ENCODE measurements at places on chromosomes 1 and 21. TPM values are rescaled to one million over a fixed set of nuclear protein-coding genes. Genes with fewer than 3 reads are reported as not detected.

DNA sequence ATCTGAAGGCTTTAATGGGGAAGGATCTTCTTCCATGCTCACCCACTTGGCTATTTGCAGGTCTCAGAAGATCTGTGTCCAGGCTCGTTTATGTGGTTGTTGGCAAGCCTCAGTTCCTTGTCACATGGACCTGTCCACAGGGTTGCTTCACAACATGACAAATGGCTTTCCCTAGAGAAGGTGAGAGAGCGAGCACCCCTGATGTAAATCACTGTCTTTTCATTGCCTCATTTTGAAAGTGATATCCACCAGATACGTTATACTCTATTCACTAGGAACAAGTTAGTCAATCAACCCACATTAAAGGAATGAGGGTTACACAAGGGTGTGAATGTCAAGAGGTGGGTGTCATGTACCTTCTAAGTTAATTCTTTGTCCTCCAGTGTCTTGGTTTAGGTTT is 433.3 kb downstream of the RPS6KC1 start:
- DNase-seq: no peak

DNA sequence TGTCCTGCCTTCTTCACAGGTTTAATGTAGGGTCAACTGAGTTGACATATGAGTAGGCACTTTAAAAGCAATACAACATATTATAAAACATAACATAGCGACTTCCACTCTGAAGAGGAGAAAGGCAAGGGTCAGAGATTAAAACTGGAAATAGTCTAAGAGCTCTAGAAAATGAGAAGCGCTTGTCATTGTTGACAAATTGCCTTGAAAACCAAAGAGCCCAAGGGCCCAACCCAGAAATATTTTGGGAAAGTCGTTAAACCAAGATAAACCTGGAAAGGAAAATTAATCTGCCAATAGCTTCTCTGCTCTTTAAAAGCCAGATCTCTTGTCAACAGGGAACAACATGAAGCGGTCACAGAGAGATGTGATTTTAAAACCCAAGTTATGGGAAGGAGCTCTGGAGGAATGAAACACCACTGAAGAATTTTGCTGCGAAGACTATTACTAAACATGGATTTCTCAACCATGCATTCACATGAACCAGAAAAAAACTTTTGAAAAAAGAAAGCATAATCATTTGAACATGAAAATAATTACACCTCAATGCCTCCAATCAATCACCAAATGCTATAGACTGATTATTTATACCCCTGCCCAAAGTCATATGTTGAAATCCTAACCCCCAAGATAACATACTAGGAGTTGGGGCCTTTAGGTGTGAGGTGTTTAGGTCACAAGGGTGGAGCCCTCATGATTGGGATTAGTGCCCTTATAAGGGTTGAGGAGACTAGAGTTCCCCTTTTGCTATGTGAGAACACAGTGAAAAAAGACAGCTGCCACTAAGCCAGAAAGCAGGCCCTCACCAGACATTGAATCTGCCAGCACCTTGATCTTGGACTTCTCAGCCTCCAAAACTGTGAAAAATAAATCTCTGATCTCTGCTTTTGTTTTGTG is 33.0 kb upstream of the MTF1 start:
- no peak for DNase-seq

NCAM2 gene
- 82.8 TPM for total RNA-seq

G0S2 gene
- total RNA-seq: 2.3 TPM

NR0B2 gene
- not detected for total RNA-seq

- DNase-seq: peak; percentile 79
Measured at GRCh38 chr1:25805863-25806225, 5.9 kb downstream of the SELENON start.

DNA sequence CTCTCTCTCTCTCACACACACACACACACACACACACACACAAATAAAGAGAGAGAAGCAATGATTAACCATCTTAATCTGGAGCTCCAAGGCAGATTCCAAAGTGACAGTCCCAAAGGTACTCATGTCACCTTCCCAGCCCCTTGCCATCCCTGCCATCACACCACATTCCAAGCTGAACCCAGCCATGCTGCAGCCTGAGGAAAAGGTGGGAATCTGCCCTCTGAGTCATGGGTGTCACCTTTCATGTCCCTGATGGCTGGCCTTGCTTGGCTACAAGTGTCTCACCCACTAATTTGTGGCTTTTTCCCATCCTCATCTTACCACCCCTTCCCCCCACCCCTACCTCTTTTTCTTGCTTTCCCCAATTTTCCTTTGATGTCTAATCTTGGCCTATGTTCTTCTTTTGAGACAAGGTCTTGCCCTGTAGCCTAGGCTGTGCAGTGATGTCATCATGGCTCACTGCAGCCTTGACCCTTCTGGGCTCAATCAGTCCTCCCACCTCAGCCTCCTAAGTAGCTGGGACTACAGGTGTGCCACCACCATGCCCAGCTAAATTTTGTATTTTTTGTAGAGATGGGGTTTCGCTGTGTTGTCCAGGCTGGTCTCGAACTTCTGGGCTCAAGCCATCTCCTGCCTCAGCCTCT is 3.2 kb downstream of the ANXA9 start:
- no peak for DNase-seq

AKNAD1 gene
- 1.7 TPM for total RNA-seq

GRCh38 chr1:29258976-29259801 is 22.9 kb downstream of the PTPRU start:
- no peak for DNase-seq

DNA sequence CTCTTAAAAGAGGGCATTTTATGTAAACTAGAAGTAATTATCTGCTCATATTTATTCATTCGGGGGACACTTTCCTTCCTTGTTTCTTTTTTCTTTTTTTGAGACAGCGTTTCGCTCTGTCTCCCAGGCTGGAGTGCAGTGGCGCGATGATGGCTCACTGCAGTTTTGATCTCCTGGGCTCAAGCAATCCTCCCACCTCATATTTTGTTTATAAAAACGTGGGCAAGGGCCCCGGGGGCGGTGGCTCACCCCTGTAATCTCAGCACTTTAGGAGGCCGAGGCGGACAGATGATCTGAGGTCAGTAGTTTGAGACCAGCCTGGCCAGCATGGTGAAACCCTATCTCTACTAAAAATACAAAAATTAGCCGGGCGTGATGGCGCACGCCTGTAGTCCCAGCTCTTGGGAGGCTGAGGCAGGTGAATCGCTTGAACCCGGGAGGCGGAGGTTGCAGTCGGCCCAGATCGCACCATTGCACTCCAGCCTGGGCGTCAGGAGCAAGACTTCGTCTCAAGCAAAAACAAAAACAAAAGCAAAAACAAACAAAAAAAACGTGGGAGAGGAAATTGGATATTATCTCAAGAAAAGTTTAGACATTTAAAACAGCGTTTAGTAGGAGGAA is 926 bp upstream of the DFFA start:
- DNase-seq: no peak

HECTD3 gene
- total RNA-seq: 17.6 TPM

GRCh38 chr21:15742052-15742670 is 12.4 kb downstream of the USP25 start:
- no peak for DNase-seq

DNA sequence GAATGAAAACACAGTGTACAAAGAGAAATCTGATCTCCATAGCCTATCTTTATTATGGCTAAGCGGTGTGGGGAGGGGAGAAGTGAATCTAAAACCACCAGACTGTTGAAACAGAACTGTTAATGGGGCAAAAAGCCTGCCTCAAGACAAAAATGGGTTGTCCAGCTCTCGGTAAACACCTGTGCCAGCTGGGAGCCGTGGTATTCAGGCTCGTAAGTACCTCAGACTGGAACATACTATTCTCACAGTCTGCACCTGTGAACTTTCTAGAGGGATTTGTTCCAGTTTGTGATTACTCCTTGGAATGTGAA is 42.7 kb upstream of the ATP1A1 start:
- no peak for DNase-seq

- no peak for DNase-seq
Measured at GRCh38 chr1:156229809-156230472, 12.0 kb upstream of the BGLAP start.

S100A7 gene
- not detected for total RNA-seq

GRCh38 chr1:185674201-185674600 is 60.0 kb upstream of the HMCN1 start:
- DNase-seq: no peak

VWA1 gene
- total RNA-seq: 4.1 TPM

GRCh38 chr1:233863901-233864545 is 40.5 kb upstream of the SLC35F3 start:
- no peak for DNase-seq

DNA sequence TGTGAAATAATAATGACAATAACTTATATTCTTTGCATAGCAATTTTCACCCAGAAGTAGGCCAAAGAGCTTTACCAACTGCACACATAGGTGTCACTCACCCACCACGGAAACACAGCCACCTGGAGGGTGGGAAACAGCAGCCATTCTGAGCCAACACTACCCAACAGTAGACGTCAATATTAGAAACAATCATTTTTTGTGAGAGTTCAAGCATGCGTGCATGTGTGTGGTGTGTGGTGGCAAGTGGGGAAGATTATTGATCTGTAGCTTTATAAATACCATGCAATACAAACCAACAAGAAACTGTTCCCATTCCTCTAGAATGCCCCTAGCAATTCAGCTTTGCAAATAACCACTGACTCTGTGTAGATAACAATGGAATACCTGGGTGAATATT is 19.1 kb downstream of the PROX1 start:
- DNase-seq: no peak

DNA sequence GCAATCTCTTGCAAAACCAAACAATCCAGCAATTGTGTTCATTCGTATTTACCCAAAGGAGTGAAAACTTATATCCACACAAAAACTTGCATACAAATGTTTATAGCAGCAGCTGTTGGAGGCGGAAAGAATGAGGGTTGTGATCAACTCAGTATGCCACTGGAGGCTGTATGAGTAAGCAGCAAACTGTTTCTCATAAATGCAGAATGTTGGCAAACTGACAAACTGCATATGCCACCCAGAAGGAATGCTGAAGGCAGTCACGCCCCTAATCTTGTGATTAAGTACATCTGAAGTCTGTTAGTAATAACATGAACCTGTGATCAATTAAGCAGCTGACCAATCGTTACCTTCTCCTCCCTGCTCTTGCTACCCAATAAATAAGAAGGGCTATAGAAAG is 60.5 kb upstream of the CR2 start:
- no peak for DNase-seq

PLEKHM2 gene
- 36.8 TPM for total RNA-seq

CFHR5 gene
- not detected for total RNA-seq

DNA sequence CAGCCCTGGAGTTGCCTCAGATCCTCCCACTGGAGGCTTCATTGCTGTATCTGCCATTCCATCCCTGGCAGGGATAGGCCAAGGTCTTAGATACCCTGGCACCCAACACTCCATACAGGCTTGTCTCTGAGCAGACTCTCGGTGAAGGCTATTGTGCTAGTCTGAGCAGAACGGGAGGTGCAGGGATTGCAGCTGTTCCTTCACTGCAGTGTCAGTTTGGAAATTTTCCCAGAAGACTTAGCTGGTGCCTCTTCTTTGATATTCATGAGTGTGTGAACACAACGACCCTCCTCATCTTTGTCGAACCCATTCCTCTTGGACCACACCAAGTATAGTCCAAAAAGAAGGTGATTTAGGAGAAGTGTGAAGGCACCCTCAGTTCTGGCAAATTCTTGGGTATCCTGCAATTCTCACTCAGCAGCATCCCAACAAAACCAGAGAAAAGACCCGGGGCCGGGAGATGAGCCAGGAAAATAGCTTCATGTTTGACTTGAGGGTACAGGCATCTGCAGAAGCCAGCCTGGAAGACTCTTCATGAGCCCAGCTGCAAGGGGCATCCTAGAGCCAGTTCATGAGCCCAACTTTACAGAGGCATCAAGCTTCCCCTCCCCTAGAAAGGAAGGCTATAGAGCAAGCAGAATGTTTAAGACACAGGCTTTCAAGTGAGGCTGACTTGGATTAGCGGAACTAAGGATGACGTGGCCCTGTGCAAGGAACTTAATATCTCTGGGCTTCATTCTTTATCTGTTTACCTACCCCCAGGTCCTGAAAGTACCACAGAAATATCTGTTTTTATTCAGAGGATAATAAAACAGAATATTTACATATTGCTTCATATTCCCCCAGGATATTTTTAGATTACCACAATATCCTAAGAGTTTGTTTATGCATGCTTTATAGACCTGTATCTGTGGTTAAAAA is 38.8 kb upstream of the HAO2 start:
- no peak for DNase-seq

- DNase-seq: no peak
Measured at GRCh38 chr1:77313491-77313890, 31.7 kb downstream of the AK5 start.

KIAA0040 gene
- total RNA-seq: 0.47 TPM

GRCh38 chr21:32411350-32412161 is 950 bp upstream of the EVA1C start:
- DNase-seq: peak; percentile 63

DNA sequence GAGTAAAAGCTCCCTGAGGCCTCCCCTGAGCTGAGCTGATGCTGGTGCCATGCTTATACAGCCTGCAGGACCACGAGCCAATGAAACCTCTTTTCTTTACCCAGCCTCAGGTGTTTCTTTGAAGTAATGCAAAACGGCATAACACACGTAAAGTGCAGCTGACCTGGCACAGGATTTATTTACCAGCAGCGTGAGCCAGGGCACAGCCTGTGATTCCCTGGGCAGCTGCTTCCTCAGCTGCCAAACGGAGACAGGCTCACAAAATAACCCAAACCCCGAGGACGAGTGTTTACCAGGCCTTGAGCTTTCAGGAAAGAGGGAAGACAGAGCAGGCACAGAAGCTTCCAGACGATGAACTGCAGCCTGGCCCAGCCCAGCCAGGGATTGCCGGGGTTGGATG is 120.6 kb upstream of the ARHGEF16 start:
- DNase-seq: no peak

GPR37L1 gene
- total RNA-seq: 1.1 TPM

MROH7 gene
- 1.4 TPM for total RNA-seq

DNA sequence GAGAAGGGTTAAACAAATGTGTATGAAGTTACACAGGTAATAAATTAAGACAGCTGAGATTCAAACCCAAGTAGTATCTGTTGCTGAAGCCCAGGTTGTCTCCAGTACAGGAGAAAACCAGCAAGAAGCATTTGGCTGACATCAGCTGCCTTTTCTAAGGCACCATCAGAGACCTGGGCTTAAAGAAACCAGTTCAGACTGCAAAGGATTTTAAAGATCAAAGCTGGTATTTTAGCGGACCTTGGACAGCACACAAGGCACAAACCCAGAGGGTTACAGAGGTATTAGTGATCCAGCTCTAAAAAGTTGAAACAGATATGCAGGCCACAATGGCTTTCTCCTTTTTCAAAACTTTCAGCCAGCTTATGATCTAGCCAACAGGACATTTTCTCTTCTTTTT is 23.4 kb downstream of the BEND5 start:
- DNase-seq: no peak
